ENCODE measurements at places on chromosomes 16 and 17. TPM values are rescaled to one million over a fixed set of nuclear protein-coding genes. Genes with fewer than 3 reads are reported as not detected.

- no peak for DNase-seq
Observed at GRCh38 chr17:81890447-81891302, 711 bp downstream of the ALYREF start.

GRCh38 chr16:53224951-53225533, 170.3 kb downstream of the CHD9 start:
- peak; percentile 22 for DNase-seq

DNA sequence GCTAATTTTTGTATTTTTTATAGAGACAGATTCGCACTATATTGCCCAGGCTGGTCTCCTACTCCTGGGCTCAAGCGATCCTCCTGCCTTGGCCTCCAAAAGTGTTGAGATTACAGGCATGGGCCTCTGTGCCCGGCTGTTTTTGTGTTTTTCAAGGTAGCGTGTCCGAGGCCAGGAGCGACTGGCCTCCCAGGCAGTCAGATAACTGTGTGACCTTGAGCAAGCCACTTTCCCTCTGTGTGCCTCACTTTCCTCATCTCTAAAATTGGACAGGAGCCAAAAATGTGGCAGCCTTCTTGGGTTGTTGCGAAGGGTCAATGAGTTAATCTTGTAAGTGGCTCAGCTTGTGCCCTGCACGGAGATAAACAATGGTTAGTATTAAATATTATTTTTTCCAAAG, 2.4 kb downstream of the ABCC1 start:
- no peak for DNase-seq

The GPR142 gene
- polyA plus RNA-seq: not detected

The COX6A2 gene
- not detected for polyA plus RNA-seq

Data from IMR-90 (cell line).